ENCODE measurements at places on chromosomes 11 and 22. TPM values are rescaled to one million over a fixed set of nuclear protein-coding genes. Genes with fewer than 3 reads are reported as not detected.

- DNase-seq, result no peak
Observed at GRCh38 chr11:8005556-8005955, 18.4 kb downstream of the EIF3F start.

DNA sequence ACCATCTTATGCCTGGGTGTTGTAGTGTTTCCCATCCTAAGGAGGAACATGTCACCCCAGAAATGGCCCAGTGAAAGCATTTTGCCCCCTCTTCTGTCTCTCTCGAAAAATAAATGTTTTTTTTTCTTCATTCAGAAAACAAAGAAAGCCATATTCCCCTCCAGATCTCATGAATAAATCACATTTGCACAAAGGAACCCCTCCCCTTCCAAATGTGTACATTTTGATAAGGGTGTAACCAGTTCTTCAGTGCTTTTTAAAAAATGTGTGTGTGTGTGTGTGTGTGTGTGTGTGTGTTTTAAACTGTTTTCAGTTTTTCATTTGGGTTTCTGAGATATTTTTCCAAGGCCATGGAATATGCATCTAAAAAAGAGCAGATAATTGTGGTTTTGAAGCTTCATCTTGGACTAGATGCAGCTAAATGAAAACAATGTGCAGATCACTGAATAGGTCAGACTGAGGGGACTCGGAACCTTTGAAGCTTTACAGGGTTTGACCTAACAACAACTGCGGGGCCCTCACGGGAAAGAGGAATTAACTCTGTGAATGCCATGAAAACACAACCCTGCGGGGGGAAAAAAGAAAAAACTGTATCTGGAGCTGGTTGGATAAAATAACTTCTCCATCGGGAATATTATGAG is 76.4 kb downstream of the YAP1 start:
- DNase-seq, result no peak

- no peak for DNase-seq
Observed at GRCh38 chr11:35216962-35217678, 78.1 kb downstream of the CD44 start.

- no peak for DNase-seq
Observed at GRCh38 chr11:128707681-128708080, 13.8 kb downstream of the FLI1 start.

DNA sequence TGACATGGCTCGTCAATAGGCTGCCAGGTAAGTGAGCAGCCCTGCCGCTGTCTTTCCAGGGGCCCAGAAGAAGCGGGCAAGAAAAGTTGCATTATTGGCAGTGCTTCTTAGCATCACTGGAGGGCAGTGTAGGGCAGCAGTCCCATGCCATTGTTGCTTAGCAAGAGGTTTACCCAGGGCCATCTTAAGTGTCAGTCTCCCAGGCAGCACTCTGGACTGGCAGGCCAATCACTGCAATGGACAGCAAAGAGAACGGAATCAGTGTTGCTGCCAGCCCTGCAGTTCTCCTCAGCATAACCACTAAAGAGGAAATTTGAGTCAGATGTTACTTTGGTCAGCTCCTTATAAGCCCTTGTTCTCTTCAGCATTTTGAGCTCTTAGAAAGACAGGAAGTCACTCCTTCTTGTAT is 13.4 kb upstream of the GRK2 start:
- peak; percentile 67 for DNase-seq

DNA sequence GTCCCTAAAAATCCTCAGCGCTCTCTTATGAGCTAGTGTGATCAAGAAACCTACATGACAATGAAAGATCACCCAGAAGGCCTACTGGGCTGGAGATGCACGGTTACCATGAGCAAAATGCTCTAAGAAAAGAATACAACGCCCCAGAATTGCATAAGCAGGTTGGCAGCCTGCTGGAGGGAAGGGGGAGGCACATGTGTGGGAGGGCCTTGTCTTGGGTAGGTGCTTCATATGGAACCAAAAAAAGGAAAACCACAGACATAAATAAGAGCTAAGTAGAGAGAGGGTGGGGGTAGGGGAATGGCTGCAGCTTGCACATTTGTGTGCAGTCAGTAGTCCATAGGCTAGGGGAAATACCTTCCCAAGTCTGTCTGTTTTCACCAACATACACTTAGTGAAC is 2.8 kb downstream of the SIAE start:
- DNase-seq, result peak; percentile 31

- DNase-seq, result no peak
Observed at GRCh38 chr11:75728992-75729391, 11.4 kb downstream of the MOGAT2 start.

GRCh38 chr22:22480940-22481339 is 27.6 kb downstream of the ZNF280B start:
- DNase-seq, result no peak

DNA sequence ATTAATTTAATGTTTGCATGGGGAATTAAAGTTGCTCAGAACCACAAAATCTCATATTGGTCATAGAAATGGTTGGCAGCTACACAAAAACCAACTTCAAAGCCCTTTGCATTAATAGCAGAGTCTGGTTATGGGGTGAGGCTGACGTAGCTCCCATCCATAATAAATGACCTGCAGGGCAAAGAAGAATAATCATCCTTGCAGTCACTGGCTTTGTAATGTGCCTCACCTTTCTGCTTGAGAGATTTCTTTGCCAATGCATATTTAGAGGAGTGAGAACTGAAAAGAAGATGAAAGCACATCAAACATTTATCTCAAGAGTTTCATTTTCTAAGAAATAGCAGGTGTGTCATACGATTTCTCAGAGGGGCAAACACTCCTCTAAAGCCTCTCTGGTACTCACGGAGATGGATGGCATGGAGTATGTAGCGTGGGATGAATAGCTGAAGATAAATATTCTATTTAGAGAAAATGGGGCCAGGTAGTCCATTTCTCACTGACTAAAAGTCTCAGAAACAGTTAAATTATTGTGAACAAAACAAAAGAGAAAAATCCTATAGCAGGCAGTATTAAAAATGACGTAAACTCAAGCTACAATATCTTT is 1491.9 kb downstream of the FAM181B start:
- no peak for DNase-seq

DNA sequence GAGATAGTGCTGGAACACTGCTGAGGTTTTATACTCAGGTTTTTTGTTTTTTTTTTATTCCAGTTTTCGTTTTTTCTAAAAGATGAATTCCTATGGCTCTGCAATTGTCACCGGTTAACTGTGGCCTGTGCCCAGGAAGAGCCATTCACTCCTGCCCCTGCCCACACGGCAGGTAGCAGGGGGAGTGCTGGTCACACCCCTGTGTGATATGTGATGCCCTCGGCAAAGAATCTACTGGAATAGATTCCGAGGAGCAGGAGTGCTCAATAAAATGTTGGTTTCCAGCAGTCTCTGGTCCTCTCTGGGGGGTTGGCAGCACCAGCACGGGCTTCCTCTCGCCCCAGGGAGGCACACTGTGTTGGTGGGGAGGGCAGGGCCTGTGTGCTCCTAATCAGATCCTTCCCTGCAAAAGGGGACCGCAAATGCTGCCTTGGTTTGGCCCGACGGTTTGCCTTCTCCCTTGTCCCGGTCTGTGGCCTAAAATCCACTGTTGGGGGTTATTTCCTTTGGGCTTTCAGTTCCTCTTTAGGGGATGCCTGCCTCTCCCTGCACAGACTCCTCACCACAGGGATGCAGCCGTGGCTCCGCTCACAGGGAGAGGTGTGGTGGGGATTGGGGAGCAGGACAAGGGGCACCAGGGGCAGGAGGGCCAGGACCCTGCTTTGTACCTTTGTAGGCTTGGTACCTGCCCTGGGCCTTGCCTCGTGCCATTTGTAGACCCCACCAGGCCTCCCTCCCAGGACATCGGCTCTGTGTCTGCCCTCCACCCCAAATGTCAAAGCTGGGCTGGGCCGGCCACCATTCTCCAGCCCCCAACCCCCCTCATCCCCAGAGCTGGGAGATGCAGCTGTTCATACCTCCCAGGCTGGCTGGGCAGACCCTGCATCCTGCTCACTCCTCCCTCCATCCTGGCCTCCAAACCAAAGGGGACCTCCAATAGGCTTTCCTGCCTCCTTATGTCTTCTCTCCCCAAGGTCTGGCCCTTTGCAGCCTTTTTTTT is 13.5 kb downstream of the MCAT start:
- DNase-seq, result no peak

DNA sequence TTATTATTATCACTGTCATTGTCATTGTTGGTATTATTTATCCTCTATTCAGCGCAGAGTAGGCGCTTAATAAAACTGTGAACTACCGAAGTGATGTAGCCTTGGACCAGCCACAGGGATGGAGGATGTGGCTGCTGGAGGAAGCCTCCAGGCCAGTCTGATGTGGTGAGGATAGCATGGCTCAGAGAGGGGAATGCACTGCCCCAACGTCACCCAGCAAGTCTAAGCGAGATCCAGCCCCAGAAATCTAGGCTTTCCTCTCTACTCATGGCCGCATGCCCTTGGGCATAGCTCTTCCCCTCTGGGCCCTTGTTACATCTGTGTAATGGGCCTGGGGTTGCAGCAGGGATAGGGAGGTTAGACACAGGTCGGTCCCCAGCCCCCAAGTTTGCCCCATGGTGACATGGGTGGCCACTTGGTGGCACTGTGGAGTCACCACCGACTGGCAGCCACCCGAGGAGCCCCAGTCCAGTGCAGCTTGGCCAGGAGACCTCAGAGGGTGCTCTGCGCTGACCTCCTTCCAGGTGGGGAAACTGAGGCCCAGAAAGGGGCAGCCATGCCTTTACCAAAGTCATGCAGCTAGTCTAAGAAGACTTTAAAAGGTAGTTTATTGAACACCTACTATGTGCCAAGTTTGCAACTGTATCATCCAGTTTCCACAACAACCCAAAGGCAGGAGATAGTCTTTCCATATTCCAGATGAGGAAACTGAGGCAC is 395.7 kb downstream of the MN1 start:
- DNase-seq, result peak; percentile 58

GRCh38 chr11:112734207-112734606 is 227.0 kb upstream of the NCAM1 start:
- peak; percentile 55 for DNase-seq

- DNase-seq, result no peak
Observed at GRCh38 chr22:30859714-30860095, 108.9 kb downstream of the MORC2 start.

DNA sequence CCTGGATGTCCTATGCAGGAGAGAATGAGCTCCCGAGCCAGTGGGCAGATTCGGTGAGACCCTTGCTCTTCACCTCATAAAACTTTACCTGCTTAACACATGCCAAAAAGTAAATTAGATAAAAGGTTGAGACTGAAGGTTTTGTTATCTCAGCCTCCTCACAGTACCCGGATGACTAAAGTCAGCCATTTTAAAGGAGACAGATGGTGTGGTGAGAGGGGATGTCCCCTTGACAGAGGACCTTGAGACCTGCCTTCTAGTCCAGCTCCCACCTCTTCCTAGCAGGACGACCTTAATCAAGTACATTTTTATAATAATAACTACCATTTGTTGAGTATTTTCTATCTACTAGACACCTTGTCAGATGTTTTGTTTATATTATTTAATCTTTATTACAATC is 39.7 kb downstream of the C11orf91 start:
- no peak for DNase-seq

- DNase-seq, result no peak
Observed at GRCh38 chr22:31937341-31937740, 7.0 kb upstream of the YWHAH start.

- peak; percentile 85 for DNase-seq
Observed at GRCh38 chr11:68436985-68437926, 23.3 kb upstream of the PPP6R3 start.

DNA sequence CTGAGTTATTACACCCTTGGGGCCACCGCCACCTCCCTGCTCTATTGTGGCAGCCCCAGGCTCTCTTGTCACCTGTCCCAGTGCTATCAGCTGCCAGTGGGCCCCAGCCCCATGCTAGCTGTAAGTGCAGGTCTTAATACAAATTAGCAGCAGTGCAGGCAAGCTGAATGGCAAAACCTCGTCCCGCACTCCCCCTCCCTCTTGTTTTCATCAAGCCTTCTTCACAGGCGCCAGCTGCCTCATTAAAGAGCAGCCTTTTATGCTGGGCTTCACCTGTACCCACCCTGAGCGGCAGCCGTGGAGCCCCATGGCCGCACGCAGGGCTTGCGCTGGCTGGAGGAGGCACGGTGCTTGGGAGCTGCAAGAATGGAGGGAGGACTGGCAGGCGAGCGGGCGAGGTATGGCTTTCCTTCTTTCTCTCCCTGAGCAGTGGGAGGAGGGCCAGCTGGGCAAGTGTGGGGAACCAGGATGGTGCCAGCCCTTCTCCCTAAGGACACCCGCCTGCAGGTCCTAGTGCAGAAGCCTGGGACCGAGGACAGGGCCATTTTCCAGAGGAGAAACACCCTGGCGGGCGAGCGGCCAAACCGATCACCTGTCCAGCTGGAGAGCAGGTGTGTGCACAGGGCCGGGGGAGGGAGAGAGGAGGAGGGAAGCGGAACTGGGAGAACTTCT is 70.7 kb downstream of the FLI1 start:
- no peak for DNase-seq

GRCh38 chr11:35082321-35083180 is 56.4 kb upstream of the CD44 start:
- peak; percentile 86 for DNase-seq

DNA sequence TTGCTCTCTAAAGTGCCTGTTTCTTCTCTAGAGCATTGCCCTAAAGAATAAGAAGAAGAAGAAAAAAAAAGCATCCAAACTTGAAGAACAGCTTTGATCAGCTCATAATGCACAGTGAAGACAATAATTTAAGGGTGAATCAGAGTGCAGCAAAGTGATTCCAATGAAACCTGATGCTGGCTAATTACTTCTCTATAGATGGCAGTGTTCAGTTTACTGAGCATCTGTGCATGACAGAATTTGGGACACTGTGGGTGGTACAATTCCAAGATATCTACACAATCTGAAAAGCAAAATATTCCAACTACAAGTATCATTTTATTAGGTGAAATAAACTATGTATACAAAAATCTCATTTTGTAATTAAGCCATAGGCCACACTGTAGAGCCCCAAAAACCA is 450.5 kb upstream of the CCDC90B start:
- DNase-seq, result peak; percentile 90

DNA sequence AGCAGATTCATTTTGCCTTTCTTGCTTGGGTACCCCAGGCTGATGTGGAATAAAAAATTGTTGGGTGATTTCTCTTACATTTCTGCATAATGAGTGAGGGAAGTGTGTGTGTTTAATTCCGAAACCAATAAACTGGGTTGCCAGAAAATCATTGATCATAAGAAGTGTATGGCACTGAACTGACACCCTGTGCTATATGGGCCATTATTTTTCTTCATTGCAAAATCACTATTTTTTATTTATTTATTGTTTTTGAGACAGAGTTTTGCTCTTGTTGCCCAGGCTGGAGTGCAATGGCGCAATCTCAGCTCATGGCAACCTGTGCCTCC is 14.6 kb upstream of the HIKESHI start:
- DNase-seq, result no peak

The AGBL2 gene
- 6.5 TPM for total RNA-seq

The RIMBP3C gene
- 1.9 TPM for total RNA-seq

The KCNK7 gene
- total RNA-seq, result 2.3 TPM

The KRTAP5-2 gene
- total RNA-seq, result not detected

The RFPL2 gene
- not detected for total RNA-seq

The TRIM49B gene
- not detected for total RNA-seq

The RELT gene
- 20.9 TPM for total RNA-seq

The MS4A8 gene
- total RNA-seq, result 1.5 TPM

The GRM5 gene
- total RNA-seq, result not detected

The RFPL3 gene
- not detected for total RNA-seq

The FXYD2 gene
- total RNA-seq, result not detected

Measured in A673 (cell line).